ENCODE measurements at places on chromosomes 7 and 10.

DNA sequence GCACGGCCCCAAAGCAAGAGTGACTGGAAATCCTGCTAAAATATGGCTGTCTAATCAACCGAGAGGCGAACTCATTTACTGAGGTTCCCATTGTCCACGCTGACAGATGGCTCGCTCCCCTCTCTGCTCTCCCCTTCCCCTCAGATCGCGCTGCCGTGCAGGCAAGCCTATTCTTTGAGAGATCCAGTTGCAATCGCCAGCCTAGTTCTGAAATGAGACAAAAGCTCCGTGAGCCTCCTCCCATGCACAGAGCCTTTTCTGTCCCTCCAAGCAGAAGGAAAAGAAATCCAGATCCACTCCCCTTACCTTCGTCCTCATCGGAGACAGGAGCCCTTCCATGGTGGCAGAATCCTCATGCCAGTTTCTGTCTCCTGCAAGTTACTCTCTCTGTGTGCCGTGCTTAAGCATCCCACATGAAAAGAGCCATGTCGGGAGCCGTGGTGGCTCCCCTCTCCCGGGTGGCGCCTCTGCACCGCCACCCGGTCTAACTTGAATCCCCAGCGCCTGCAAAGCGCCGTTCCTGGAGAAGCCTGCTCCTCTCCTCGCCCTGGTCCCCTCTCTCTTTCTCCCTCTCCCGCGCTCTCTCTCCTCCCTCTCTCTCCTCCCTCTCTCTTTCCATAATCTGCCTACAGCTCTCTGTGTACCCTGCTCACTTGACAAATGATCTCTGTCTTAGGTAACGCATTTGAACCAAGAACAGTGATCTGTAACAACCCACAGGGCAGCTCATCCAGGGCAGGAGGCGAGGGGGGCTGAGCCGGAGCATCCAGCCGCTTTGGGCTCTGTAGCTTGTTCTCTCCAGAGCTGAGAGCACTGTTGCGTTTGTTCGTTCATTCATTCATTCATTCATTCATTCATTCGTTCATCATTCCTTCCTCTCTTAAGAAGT lies 156.8 kb downstream of the FRMD4A start:
- DNase-seq: no peak

- DNase-seq: no peak
Observed at GRCh38 chr10:80598951-80599350, 61.2 kb downstream of the SH2D4B start.

GRCh38 chr7:43570688-43571365 lies 12.1 kb upstream of the STK17A start:
- DNase-seq: no peak

GRCh38 chr7:155310425-155311114 lies 12.9 kb downstream of the INSIG1 start:
- DNase-seq: no peak

GRCh38 chr7:141949021-141949420 lies 2.2 kb upstream of the CLEC5A start:
- no peak for DNase-seq

- no peak for DNase-seq
Observed at GRCh38 chr7:47188136-47188535, 393.8 kb downstream of the TNS3 start.

DNA sequence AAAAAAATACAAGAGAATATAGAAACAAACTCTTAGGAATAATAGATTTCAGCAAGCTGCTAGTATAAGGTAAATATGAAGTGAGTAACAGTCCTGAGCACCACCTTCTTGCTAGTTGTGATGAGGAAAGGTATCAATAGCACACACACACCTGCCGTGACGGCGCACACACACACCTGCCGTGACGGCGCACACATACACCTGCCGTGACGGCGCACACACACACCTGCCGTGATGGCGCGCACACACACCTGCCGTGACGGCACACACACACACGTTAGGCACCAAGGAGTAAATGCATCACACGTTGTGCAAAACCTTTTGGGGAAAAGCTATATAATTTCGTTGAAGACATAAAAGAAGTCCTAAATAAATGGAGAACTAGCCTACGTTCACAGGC lies 4.7 kb upstream of the JAKMIP3 start:
- DNase-seq: no peak

DNA sequence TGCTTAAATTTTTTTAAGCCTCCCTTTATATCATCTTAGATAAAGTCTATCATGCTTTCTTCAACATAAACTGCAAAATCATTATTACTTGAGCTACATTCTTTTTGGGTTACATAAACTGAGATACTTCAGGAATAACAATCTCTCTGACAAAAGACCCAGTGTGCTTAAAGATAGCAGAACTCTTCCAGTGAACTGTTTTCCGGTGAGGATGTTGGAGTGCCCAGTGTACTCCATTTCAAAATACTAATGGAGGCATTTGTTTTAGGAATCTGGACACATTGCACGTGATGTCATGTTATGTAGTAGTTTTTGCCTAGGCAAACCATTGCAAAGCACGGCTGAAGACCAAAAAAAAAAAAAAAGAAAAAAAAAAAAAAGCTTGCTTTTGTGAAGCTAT lies 388.2 kb upstream of the CELF2 start:
- DNase-seq: no peak

DNA sequence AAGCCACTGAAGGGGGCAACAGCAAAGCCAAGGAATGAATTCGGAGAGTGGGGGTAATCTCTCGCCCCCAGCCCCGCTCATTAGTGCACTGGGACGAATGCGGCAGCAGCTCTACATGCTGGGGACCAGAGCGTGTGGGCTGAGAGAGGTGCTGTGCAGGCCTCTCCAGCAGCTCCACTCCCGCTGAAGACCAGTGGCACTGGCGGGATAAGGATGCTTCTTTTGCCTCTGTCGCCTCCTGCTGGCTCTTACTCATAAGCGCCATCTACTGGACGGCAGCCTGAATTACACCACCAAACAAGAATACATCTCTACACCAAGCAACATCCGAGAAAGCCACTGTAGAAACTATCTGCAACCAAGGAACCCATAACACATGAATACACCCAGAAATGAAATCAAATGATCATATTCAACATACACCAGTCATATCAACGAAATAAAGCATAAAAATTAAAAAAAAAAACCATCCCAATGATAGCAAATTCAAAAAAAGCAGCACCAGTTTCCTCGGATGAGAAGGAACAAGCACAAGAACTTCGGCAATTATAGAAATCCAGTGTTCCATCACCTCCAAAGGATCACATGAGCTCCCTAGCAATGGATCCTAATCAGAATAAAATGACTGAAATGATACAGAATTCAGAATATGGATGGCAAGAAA lies 79.0 kb upstream of the TMEM168 start:
- peak; percentile 12 for DNase-seq

GRCh38 chr7:37353949-37354655 lies 94.6 kb downstream of the ELMO1 start:
- no peak for DNase-seq

GRCh38 chr7:113487925-113488731 lies 369.8 kb upstream of the SMIM30 start:
- DNase-seq: no peak

- DNase-seq: no peak
Observed at GRCh38 chr10:12791728-12792127, 209.8 kb downstream of the CCDC3 start.
